ENCODE measurements at places on chromosomes 1 and 21.

DNA sequence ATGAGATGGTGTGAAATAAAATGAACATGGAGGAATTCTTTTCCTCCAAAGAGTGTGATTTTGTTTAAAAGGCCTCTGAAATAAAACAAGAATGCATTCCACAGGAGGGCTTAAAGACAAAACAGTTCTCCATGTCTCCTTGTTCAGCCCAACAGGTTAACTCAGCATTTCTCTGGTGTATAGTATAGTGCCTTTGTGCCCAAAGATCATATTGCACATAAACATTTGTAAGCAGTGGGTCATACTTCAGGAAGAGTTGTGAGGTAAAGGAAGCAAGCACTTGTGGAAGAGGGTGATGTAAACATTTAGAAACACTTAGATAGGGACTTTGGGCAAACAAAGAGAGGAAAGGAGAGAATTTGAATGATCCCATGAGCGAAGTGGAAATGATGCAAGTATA, 433.9 kb downstream of the SIPA1L2 start:
- DNase-seq: no peak

DNA sequence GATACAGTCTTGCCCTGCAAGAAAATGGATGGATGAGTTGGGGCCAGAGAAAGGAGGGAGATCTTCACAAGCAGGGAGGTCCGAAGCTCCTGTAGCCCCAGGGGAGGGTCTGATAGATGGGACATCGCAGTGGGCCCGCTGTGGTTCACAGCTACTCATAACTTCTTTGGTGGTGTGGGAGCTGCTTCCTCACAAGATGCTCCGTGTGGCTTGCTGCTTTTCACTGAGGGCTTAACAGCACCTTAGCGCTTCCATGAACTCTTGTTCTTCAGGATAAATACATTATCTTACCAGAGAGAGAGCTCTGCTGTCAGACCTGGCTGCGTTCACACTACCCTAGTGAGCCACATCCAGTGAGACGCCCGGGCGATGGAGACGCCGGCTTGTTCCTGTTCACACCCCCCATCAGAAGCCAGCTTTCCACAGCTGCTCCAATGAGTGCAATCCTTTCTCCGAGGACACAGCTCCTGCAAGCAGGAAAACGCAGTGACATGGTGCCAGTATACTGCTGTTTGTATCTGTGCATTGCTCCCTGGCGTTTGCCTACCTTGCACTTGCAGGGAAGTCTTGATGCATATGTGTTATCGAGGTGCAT, 599.8 kb downstream of the AJAP1 start:
- DNase-seq: no peak

GRCh38 chr1:217910791-217911320, 279.7 kb downstream of the SPATA17 start:
- DNase-seq: no peak

- DNase-seq: no peak
Observed at GRCh38 chr1:44696789-44697345, 22.4 kb downstream of the ARMH1 start.

DNA sequence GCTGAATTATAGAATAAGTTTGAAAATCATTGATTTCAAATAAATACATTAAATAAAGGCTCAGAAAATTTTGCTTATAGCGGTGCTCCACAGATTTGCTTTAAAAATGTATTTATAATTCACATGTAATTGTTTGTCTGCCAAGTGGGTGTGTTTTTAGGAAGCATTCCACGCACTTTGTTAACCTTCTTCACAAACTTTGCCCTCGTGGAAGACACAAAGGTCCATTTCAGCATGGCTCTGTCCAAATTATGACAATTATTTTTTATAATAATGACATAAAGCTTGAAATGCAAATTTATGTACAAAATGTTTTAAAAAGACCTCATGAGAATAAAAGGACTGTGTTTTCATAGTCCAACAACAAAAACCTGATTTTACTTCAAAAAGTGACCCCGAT, 146.1 kb downstream of the GRIK1 start:
- DNase-seq: no peak

- DNase-seq: no peak
Observed at GRCh38 chr1:184366997-184367396, 19.8 kb upstream of the C1orf21 start.

- DNase-seq: peak; percentile 27
Observed at GRCh38 chr1:151472856-151473731, 13.8 kb upstream of the POGZ start.

GRCh38 chr1:108880850-108881249, 4.1 kb downstream of the GPSM2 start:
- no peak for DNase-seq
